Activated effector memory CD4-positive, alpha-beta T cell treated with Interleukin-2 at 50 U/mL for 16 hours (primary cell): ENCODE measurements at places on chromosomes 16 and 17.

GRCh38 chr17:67027031-67027628, 17.2 kb upstream of the CACNG1 start:
- no peak for DNase-seq

DNA sequence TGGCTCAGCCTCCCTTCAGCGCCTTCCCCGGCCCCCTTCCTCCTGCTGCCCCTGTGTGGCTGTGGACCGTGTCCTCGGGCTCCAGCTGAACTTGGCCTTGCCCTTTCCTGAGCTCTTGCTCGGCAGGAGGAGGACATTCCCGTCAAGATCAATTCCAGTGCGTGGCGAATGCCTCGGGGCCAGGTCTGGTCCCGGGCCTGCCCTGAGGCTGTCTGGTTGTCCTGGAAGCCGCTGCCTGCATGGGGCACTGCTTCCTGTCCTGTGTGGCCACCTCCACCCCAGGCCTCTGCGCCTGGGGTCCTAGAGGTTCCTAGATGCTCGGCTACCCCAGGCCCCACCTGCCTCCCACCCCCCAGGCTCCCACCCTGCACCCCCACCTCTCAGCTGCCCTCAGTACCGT, 12.8 kb downstream of the BAHCC1 start:
- DNase-seq, result no peak

- DNase-seq, result no peak
These were observed 34.9 kb downstream of the EFCAB13 start for GRCh38 chr17:47358652-47359051.

- no peak for DNase-seq
These were observed 8.9 kb upstream of the CACNG1 start for GRCh38 chr17:67035131-67036083.

DNA sequence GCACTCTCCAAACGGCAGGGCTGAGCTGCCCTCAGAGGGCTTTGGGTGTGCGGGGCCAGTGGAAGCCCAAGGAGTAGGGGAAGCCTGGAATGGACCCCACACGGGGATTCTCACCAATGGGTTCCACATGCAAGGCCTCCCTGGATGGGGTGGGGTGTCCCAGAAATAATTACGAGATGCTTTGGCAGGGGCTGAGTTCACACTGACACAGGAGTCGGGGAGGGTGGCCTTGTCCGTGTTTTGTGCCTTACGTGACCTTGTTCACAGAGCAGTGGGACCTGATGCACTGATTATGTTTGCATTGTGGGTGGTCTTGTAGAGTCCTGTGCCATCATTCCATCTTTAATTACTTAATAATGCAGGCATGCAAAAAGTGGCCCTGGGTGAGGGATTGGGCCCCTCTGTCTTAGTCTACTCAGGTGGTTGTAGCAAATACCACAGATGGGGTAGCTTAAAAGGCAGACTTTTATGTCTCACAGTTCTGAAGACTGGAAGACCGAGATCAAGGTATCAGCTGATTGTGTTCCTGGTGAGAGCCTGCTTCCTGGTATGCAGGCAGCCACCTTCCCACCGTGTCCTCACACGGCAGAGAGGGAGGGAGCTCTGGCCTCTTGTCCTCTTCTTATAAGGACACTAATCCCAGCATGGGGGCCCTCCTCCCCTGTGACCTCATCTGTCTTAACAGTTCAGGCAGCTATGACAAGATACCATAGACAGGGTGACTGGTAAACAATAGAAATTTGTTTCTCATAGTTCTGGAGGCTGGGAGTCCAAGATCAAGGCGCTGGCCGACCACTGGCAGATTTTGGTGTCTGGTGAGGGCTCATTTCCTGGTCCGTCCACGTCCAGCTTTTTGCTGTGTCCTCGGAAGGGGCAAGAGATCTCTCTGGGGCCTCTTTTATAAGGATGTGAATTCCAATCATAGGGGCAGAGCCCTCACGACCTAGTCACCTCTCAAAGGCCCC, 239.4 kb downstream of the IRF8 start:
- no peak for DNase-seq

DNA sequence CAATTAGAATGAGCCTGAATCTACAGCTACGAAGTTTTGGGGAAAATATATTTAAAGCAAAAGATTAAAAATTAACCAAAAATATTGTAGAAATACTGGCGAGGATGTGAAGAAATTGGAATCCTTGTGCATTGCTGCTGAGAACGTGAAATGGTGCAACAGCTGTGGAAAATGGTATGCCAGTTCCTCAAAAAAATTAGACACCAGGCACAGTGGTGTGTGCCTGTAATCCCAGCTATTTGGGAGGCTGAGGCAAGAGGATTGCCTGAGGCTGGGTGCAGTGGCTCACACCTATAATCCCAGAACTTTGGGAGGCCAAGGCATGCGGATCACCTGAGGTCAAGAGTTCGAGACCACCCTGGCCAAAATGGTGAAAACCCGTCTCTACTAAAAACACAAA, 119.9 kb upstream of the TMEM97 start:
- DNase-seq, result no peak

- DNase-seq, result no peak
These were observed 15.1 kb downstream of the BAIAP2 start for GRCh38 chr17:81049973-81050551.

DNA sequence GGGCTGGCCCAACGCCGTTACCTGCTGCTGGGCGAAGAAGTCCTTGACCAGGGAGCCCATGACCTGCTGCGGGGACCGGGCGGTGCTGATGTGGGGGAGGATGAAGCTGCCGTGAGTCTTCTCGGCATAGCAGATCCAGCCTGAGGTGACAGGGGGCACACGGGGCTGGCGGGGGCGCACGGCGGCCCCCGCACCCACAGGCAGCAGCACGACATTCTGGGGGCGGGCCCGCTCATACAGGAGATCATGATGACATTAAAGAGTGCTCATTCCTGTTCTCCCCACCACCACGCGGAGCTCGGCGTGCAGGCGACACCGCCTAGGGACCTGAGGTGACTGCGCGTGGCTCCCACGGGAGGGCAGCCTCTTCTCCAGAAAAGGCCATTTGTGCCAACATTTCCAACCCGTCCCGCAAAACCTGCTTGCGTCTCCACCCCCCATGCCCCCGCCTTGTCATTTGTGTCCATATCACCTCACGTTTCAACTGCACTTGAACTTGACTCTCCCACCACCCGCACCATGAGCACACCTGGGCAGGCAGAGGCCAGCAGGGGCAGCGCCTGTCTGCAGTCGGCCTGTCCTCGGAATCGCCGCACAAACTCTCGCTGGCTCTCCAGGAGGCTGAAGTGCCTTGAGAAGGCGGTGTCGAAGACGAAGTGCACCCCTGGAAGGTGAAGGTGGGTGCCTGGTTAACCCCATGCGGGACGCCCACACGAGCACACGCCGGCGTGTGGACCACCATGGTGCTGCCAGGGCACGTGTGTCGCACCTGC, 6.4 kb downstream of the CIAO3 start:
- DNase-seq, result no peak

DNA sequence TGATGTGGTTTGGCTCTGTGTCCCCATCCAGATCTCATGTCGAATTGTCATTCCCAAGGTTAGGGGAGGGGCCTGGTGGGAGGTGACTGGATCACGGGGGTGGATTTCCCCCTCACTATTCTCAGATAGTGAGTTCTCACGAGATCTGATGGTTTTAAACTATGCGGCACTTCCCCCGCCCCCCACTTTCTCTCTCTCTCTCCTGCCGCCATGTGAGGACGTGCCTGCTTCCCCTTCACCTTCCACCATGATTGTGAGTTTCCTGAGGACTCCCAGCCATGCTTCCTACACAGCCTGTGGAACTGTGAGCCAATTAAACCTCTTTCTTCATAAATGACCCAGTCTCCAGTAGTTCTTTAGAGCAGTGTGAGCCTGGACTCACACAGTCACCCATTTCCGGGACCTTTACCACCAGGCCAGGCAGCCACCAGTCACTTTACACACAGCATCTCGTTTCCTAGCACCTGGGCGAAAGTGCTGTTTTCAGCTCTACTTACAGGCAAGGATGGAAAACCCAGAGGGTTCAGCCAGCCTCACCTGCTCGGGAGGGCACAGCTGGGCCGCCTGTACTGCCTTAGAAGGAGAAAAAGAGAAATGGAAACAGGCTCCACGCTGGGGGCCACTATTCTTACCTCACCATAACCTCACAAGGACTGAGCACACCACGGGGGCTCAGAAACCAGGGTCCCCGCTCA, 13.8 kb upstream of the ZC3H18 start:
- no peak for DNase-seq

- no peak for DNase-seq
These were observed 35.2 kb upstream of the SMIM36 start for GRCh38 chr17:55546481-55546880.
